ENCODE measurements at places on chromosomes 12 and 14.

DNA sequence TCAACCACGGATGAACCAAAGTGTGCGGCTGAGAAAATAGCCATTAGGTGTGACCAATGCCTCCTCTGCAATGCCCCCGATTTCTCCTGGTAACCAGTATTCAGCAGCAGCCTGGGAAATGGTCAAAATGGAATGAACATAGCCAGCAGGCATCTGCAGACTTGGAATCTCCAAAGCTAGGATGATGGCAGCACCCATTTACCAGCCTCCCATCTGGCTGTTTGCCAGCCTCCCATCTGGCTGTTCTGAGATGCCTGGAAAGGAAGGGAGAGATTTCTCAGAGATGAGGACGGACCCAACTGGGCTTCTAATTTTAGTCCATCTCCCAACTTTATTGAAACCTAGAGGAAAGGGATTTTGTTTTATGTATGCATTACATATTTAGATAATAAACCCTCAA, 16.2 kb downstream of the CLMN start:
- no peak for DNase-seq

- no peak for DNase-seq
Observed at GRCh38 chr12:77031745-77032144, 33.6 kb downstream of the E2F7 start.

DNA sequence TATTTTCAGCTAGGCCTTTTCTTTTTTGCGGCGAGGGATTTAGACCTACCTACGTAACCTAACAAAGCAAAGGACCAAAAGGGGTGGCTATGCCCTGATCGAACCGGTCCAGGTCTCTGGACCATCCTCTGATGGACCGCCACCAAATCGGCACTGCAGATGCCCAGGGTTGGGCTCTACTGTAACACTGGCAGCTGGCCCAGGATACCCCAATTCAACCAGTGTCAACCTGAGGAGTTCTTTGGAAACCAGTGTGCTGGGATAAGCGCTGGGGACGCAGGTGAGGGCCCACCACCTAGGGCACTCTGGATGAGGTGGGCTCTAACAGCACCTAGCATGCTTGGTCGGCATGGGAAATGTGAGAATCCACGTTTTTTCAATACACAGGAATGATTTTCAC, 32.2 kb downstream of the FBXO21 start:
- DNase-seq = no peak

DNA sequence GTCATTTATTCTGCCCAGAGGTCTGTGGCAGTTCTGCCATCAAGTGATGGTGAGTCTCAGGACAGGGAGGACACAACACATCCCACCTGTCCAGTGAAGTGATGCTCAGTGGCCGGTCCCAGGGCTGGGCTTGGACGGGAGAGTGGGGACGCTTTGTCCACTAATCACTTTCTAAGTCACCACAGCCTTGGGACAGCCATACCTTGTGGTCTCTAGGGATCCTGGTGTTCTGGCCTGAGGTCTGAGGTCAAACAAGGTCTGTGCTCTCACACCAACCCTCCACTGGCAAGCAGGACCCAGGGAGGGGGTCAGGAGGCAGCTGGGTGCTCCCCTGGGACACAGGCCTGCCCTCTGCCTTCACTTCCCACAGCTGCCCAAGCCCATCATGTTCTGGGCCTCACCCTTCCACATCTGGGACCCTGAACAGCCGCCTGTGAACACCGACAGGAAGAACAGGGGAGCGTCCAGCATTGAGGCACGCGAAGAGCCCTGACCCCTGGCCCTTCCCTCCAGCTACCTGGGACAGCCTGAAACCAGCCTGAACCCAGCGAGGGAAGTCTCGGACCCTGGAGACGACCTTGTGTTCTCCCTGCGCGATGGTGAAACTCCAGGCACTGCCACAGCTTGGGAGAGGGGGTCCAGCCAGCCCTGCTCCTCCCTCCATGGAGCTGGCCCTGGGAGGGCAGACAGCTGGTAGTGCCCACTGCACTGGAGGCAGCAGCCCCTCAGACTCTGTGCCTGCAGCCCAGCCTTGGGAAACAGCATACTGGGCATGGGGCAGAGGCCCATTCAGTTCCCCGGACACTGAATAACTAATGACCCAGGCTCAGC, 19.7 kb upstream of the GPR132 start:
- no peak for DNase-seq

DNA sequence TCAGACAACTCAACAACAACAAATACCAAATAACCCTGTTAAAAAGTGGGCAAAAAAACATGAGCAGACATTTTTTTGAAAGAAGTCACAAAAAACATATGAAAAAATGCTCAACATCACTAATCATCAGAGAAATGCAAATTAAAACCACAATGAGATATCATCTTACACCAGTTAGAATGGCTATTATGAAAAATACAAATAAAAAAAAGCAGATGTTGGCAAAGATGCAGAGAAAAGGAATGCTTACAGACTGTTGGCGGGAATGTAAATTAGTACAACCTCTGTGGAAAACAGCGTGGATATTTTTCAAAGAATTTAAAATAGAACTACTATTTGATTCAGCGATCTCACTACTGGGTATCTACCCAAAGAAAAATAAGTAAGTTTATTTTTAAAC, 114.0 kb downstream of the SLC38A4 start:
- no peak for DNase-seq

DNA sequence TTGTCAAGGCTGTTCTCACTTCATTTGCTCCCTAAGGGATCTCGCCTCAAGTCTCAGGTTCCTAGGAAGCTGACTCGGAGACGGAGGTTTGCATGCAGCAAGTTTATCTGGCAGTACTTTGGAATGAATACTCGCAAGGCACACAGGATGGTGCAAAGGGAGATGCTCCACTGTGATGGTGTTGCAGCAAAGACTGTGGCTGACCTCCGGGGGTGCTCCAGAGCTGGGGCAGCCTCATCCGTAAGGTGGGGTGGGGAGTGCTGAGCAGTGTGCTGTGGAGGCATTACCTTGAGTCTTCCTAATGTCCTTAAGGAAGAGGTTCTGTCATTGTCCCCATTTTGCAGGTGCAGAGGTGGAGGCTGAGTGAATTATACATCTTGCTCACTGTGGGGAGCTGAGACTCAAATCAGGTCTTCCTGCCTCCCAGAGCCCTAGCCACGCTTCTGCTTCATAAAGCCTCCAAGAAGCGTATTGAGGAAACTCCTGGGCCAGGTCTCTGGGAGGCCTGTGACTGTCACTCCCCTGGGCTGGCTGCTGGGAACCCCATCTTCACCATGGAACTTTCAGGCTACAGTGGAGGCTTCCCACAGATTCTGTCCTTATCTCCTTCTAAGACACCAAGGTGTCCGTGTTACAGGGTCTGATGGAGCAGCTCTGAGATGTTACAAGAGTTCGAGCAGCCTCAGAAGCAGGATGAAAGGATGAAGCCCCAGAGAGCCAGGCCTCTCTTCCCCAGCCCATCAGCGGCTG, 39.5 kb downstream of the GALNT16 start:
- DNase-seq = no peak

- DNase-seq = no peak
Observed at GRCh38 chr14:54734966-54735365, 167.7 kb downstream of the GCH1 start.

DNA sequence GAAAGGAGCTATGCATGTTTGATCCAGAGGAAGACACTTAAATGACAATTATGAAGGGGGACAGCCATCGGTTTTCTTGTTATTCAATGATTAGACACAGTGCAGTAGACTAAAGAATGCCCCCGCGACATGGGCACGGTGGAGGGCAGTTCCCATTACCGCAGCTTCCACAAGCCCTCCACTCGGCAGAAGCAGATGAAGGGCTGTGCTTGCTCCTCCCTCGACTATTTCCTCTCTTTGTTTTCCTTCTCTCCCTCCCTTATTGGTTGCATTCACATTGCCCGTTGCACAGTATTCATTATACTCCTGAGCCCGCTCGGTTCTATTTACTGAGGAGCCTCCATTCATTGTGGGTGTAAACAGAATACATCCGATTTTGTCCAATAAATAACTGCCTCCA, 138.8 kb upstream of the RASSF8 start:
- DNase-seq = no peak

DNA sequence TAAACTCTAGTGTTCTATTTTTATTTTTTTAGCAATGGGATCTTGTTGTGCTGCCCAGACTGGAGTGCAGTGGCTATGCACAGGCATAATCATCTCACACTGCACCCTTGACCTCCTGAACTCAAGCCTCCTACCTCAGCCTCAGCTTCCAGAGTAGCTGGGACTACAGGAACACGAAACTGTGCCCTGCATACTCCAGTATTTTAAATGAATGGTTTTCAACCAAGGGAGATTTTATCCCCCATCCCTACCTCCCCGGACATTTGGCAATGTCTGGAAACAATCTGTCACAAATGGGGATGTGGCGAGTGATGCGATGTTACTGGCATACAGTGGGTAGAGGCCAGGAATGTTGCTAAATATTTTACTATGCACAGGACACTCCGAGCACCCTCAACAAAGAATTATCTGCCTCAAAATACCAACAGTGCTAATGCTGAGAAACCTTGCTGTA, 2.1 kb downstream of the CBX5 start:
- no peak for DNase-seq

DNA sequence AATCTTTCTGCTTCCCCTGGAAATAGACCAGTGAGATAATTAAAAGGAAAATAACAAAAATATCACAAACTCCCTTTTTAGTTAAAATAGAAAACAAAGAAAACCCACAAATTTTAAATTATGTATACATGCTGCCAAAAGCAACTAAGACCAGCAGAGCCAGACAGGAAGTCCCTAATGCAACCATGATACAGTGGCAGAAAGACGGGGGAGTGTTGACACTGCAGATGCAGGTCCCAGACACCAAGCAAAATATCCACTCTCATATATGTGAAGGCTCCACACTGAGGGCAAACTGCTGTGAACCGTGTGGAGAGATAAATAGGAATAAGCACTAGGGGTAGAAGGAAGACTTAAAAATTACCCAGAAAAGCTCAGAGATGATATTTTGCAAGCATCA, 401.0 kb downstream of the BTG1 start:
- DNase-seq = no peak

DNA sequence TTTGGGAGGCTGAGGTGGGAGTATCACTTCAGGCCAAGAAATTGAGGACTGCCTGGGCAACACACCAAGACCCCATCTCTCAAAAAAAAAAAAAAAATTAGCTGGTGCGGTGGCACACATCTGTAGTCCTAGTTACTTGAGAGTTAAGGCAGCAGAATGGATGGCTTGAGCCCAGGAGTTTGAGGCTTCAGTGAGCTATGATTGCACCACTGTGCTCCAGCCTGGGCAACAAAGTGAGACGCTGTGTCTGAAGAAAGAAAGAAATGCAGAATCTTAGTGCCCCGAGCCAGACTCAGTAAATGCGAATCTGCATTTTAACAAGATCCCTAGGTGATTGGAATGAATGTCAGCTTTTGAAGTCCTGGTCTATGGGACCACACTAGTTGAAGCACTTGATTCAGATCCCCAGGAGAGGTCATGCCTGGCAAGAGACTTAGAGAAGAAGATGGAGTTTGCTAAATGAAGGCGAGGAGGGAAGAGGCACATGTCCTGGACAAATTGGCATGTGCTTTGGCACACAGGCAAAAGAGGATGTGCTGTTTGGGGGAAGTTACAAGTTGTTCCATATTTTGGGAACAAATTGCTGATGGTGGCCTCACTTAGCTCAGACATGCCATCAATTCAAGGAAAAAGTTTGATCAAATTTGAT, 56.6 kb downstream of the DRAM1 start:
- DNase-seq = no peak

- DNase-seq = no peak
Observed at GRCh38 chr14:83300476-83301064, 1766.9 kb upstream of the SEL1L start.

- DNase-seq = no peak
Observed at GRCh38 chr12:26523708-26524150, 309.3 kb downstream of the ITPR2 start.

GRCh38 chr14:65821224-65821753, 408.8 kb downstream of the FUT8 start:
- no peak for DNase-seq

DNA sequence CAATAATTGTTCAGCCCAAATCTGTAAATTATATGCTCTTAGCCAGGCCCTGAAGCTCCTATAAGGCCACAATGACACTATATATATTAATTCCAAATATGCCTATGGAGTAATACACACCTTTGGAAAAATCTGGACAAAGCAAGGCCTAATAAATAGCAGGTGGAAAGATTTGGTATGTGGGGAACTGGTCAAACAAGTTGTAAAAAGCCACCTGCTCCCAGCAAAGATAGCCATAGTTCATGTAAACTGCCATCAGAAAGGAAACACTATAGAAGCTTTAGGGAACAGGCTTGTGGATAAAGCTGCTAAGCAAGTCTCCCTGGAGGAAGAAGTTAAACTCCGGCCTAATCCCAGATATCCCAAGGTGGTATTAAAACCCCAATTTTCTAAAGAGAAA, 29.7 kb downstream of the PRMT8 start:
- DNase-seq = no peak

- no peak for DNase-seq
Observed at GRCh38 chr12:94180558-94181296, 32.4 kb downstream of the PLXNC1 start.

GRCh38 chr12:106115440-106115839, 23.3 kb downstream of the NUAK1 start:
- DNase-seq = no peak

DNA sequence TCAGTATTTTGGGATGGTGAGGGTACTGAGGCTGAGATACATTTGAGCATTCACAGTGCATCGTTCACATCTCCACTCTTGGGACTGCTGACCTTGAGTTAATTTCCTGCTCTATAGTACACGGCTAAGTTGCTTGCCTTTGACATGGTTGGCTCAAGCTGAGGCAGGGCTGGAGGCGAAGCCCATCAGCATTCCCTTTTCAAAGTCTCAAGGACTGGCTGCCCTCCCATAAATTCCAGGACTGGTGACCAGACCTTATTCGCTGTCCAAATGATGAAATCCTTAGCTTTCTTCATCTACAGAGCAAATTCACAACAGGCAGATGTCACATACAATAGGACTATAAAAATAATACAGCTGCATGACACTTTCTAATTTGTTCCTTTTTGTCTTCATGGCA, 85.9 kb downstream of the SSPN start:
- DNase-seq = no peak

DNA sequence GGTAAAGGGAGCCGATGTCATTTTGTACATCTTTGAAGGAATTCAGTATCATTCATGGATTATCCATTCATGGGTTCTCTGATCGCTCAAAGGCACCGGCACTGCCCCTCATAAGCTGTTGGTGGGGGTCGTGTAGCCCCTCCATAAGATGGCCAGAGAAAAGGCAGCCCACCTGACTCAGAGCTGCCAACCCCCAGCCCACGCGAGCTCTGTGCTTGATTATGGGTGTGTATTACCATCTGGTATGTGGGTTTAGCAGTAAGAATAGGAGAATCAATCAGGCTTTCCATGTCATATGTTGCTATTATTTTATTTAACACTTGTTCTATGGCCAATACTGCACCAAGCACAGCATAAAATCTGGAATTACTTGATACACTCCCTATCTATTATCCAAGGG, 32.1 kb upstream of the AMIGO2 start:
- no peak for DNase-seq

GRCh38 chr12:67942724-67943123, 46.5 kb upstream of the IFNG-AS1 start:
- no peak for DNase-seq
